ENCODE measurements at places on chromosomes 7 and 10. TPM values are rescaled to one million over a fixed set of nuclear protein-coding genes. Genes with fewer than 3 reads are reported as not detected.

ZNF735 gene
- not detected for total RNA-seq

MYOZ1 gene
- total RNA-seq = 18.0 TPM

CRYGN gene
- not detected for total RNA-seq

ADRB1 gene
- total RNA-seq = 1.6 TPM

ARHGEF35 gene
- 6.2 TPM for total RNA-seq
